SHP77 (cell line): ENCODE measurements at places on chromosomes 11 and 22.

GRCh38 chr22:39724390-39724789 lies 153.8 kb downstream of the CACNA1I start:
- no peak for DNase-seq

DNA sequence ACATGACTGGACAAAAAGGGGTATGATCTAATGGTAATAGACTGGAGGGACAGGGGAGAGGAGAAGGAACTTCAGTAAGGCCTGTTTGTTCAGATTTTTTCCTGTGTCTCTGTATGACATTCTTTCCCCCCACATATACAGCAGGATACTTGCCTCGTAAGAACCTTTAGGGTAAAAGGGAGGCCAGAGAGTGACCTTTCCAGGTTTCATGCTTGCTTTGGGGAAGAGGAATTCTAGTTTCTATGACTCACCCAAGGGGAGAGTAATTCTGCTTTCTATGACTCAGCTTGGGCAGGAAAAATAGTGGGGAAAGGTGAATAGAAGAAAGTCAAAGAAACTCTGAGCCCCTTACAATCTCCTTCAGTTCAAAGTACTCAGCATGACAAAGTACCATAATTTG lies 457.0 kb downstream of the DLG2 start:
- DNase-seq, result no peak

- no peak for DNase-seq
Measured at GRCh38 chr11:66409226-66409625, 11.6 kb upstream of the NPAS4 start.

GRCh38 chr22:38736257-38736570 lies 19.6 kb downstream of the SUN2 start:
- DNase-seq, result no peak

- no peak for DNase-seq
Measured at GRCh38 chr11:17650127-17650911, 69.1 kb upstream of the MYOD1 start.

DNA sequence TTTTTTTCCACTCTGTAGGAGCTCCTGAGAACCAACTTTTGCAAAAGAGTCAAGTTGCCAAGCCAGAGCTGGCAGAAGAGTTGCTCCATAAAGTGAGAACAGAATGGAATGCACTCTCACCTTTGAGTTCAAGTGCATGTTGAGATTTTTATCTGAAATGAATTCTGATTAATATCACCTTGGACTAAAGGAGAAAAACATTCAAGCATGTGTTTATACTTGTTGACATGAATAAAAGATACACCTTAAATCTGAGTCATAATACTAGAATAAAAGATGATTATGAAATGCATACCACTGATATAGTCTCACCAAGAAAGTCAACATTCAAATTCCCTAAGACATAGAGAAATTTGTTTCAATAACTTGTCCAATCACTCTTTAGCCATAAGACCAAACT lies 37.8 kb downstream of the ARL14EP start:
- DNase-seq, result no peak
